ENCODE measurements at places on chromosomes 11 and 22.

DNA sequence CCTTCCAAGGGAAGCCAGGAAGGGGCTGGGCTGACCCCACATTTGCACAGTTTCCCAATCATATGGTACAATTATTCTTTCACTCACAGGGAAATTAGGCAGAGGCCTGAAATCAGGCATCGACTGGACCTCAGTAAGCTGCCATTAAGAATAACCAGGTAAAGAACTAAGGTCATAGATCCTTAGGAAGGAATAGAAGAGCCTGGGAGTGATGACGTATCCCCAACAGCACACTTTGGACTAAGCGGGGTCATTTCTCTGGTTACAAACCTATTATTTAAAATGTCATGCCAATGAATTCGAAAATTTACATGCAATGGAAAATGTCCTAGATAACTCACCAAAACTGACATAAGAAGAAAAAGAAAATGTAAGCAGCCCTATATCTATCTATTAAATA is 118.2 kb downstream of the BRD1 start:
- no peak for DNase-seq

DNA sequence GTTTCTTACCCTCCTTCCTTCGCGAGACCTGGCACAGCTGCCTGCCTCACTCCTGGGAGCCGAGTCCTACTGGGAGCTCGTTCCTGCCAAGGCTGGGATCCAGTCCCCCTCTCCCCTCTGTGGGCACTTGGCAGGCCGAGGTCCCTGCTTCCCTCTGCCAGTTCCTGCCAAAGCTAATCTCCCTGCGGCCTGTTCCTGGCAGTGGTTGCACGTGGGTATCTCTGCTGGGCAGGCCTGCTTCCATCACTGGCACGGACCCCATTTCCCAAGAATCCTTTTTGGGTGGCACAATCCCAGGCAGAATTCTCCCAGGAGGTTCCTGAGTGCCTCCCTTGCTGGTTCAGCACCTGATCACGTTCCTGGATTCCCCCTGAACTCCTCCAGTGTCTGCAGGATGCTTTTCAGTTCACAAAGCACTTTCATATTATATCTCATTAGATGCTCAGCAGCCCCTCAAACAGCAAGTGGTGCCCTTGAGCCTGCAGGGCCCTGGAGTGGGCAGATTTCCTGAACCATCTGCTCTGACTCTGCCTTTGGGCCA is 96.5 kb downstream of the RRM1 start:
- DNase-seq: peak; percentile 79

DNA sequence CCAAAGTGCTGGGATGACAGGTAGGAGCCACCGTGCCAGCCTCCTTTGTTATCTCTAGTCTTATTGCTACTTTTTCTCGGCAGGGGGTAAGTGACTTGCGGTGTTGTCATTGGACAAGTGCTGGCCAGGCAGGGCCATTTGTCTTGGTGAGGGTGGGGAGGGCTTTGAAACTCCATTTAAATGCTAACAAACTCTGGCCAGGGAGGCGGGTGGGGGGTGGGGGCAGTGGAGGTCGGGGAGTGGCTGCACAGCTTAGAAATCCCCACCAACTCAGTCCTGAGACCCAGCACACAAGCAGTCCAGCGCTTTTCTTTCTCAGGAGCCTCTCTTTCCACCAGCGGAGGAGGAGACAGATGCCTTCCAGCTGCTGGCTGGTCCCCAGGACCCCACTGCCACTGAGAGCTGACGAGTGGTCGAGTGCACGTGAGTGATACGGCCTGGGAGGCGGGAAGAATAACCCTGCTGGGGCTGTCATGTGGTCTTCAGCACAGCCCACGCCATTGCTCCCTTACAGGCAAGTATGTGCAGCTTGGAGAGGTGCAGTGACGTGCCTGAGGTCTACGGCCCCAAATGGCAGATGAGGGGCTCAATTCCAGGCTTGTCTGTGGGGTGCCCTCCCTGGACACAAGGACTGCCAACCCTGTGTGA is 24.2 kb upstream of the OSBPL5 start:
- DNase-seq: peak; percentile 26

DNA sequence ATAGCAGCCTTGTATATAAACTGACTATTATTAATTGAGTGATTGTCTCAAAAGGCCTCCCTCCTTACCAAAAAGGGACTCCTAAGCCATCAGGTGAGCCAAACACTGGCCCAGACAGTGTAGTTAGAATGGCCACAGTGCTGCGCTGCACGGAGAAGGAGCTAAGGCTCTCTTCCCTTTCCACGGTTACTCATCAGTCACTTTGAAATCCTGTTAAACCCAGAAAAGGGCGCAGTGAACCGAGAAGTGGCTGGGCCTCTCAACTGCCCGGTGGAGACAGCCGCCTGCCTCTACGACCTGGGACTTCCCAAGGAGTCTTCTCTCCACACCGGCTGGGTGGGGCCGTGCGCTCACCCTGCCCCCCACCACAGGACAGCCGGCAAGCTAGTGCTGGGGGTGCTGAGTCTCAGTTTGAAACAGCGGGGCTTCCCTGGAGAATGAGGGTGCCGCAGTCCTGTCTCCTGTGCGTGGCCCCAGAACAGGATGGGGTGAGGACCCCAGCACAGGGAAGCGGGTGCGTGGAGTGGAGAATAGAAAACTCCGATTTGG is 1.3 kb downstream of the MYH9 start:
- DNase-seq: peak; percentile 69

- DNase-seq: no peak
Observed at GRCh38 chr11:65551572-65552387, 6.4 kb downstream of the LTBP3 start.

GRCh38 chr11:46309814-46310259 is 32.4 kb downstream of the CREB3L1 start:
- no peak for DNase-seq

GRCh38 chr22:37627545-37627944 is 11.9 kb upstream of the SH3BP1 start:
- DNase-seq: no peak

DNA sequence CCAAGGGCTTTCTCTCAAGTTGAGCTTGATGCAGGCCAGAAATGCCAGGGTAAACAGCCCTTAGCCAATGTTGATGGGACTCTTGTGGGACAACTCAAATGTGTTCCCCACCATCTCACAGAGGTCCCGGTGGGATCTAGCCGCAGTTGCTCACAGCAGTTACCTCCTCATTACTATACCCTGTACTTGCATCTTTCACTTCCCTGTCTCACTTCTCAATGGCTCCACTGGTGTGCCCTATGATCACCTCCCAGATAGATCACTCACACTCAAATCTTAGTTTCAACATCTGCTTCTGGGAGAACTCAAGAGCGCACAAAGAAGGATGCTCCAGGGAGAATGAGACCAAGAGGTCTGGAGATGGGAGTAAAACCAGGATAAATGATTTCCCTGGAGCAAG is 47.0 kb downstream of the RCN1 start:
- DNase-seq: no peak

DNA sequence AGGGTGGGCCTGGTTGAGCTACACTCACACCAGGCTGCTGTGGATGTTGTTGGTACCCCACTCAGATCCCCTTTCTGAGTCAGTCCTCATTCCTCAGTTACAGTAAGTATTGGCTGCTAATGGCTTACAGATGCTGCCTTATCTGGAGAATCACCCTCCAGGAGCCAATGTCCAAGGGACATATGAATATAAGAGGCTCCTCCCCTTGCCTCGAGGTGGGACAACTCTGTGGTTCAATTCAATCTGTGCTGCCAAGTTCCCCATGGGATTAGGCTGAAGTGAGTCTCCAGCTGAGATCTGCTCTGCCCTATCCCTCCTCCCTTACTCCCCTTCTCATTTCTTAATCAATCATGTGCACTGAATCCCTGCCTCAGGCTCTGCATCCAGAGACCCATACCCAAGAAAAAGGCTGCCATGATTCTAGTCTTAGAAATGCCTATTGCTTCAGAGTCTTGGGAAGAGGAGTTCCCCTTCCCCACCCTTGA is 168.8 kb upstream of the SYT13 start:
- DNase-seq: no peak

GRCh38 chr22:25815561-25815960 is 73.6 kb downstream of the MYO18B start:
- no peak for DNase-seq

GRCh38 chr11:49995565-49995964 is 13.2 kb upstream of the OR4C12 start:
- DNase-seq: no peak

- DNase-seq: no peak
Observed at GRCh38 chr11:84381666-84382065, 1095.5 kb upstream of the CCDC90B start.

DNA sequence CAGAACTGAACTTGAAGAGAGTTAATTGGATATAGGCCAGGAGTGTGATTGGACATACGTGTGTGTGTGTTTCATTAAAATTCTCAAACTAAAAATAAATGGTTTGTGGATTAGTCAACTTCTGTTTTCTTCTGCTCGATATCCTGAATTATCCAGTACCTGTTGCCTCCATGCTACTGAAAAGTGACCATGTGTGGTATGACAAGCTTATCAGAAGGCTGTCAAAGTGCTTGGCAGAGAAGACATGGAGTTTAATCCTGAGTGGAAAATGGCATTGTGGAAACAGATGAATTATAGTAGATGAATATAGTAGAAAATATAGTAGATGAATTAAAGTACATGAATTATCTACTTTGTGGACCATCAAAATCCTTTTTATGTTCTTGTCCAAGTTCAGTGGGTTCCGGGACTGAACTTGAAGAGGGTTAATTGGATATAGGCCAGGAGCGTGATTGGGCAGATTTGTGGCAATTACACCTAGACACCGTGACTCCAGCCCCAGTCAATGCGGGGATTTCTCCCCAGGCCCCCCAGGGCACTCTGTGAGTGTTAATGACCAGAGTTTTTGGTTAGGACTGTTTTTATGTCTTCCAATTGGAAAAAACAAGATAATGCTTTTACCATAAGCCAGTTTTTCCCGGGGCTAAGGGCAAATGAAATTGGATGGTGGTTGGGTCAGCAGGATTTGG is 30.1 kb downstream of the GRAMD1B start:
- no peak for DNase-seq

DNA sequence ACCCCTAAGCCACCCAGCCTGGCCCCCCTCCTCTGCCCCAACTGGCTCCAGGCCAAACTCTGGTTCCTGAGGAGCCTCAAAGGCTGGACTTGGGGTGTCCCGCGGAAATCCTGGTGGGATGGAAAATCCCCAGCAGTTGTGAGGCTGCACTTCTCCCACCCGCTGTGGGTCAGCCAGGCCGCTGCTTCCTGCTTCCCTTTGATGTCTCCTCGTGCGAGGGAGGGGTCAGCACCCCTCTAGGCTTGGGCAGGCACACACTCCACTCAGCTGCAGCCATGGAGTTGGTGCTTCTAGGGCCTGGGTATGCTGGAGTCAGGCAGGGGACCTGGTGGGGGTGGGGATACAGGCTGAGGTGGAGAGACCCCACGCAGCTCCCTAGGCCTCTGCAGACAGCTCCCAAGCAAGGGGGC is 12.0 kb downstream of the KCNQ1OT1 start:
- DNase-seq: peak; percentile 35

GRCh38 chr22:48579043-48579927 is 1248.4 kb downstream of the BRD1 start:
- no peak for DNase-seq

- DNase-seq: no peak
Observed at GRCh38 chr22:44143105-44143474, 37.6 kb upstream of the PARVG start.

- DNase-seq: peak; percentile 85
Observed at GRCh38 chr11:113305440-113306336, 8.7 kb upstream of the TTC12 start.

- no peak for DNase-seq
Observed at GRCh38 chr11:95132956-95133355, 43.3 kb downstream of the ENDOD1 start.

DNA sequence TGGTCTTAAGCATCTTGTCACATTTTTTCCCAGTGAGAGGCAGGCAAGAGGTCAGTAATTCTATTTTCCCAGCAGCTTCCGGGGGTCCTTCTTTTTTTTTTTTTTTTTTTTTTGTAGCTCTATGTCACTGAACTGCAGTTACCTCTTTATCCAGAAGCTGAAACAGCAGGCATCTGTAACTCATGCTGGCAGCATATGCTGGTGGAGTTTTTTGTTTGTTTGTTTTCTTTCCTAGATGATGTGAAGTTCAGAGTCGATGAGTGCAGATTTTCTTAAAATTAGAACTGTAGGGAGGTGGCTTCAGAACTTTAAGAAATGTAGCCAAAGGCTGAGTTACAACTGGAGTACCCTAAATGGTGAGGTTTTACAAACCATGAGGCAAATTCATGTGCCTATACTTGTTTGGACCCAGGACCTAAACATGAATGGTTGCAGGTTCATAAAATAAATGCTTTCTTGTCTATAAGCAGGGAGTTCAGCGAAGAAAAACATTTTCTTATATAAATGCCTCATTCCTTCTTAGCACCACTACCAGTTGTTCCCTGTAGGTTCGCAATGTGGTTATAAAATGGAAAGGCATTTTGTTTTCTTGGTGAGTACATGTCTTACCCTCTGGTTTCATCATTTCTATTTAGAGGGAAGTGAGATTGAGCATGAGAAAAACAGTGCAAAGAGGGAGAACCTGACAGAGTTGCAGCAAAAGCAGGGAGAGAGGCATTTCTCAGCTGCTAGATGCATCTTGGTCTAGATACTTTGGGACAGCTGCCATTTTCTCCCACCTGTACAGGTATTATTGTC is 84.0 kb downstream of the TRIM44 start:
- DNase-seq: no peak

GRCh38 chr11:118415062-118415738 is 13.8 kb downstream of the ATP5MG start:
- DNase-seq: no peak

- no peak for DNase-seq
Observed at GRCh38 chr11:68025047-68025446, 5.4 kb upstream of the NDUFS8 start.

DNA sequence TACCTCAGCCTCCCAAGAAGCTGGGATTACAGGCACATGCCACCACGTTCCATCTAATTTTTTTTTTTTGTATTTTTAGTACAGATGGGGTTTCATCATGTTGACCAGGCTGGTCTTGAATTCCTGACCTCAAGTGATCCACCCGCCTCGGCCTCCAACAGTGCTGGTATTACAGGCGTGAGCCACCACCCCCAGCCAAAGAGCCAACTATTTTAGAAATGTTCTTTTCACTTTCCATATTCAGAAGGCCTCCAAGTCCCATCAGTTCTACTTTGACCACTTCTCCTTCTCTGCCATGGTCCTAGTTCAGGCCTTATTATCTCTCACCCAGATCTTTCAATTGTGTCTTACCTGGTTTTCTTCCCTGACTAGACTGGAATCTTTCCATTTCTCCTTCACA is 48.2 kb downstream of the CCDC83 start:
- DNase-seq: no peak

DNA sequence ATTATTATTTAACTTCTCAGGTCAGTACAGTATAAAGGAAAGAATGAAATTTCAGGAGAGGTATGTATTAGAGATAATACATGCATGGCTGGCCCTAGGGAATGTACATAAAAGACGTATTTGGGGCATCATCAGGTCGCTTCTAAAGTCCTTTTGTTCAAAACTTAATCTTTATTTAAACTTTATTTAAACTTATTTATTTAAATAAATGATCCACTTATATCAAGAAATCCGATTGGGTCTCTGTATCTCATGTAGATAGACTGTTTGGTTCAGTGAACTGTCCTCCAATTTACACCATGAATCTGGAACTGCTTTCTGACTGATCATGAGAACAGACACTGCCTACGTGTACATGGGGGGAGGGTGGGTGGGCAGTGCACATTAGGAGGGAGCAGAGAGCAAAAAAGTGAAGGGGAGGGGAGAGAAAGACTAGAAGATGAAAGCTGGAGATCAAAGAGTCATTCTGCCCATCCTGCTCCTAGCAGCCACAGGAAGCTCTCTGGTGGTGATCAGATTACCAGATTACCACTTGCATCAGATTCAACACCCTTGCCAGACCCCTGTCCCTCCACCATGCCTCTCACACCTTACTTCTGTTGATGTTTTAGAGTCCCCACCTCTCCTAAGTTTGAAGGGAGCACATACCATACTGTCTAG is 92.1 kb upstream of the MTMR2 start:
- DNase-seq: no peak

- no peak for DNase-seq
Observed at GRCh38 chr11:108117746-108118371, 3.5 kb upstream of the ACAT1 start.

Data from aorta (tissue), 5 donors.